ENCODE measurements at places on chromosomes 5 and 9.

GRCh38 chr5:82704381-82704780 lies 372.8 kb downstream of the TMEM167A start:
- DNase-seq: no peak

DNA sequence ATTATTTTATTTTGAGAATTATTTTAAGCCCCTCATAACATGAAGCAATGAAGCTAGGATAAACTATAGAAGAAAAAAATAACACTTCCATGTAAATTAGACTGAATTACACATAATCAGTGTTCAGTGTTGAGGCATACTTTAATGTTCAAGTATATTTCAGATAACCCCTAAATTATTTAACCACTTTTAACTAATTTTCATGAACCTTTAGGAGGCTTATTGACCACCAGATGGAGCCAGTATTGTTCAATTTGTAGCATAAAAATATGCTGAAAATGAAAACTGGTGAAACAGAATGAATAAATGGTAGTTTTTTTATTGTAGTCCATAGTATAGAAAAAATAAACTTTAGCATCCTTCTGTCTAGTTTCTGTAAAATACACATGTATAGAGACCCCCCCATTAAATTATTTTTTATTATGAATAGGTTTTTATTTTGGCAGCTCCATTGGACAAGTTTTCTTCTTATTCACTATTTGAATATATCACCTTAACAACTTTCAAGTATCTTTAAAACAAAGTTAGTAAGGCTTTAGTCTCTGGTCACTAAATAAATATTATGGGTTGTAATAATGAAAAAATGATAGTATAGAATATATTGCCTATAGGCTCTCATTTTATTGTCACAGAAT lies 190.1 kb downstream of the CWC27 start:
- DNase-seq: no peak

- no peak for DNase-seq
These were observed 41.9 kb downstream of the LURAP1L start for GRCh38 chr9:12816656-12817101.

DNA sequence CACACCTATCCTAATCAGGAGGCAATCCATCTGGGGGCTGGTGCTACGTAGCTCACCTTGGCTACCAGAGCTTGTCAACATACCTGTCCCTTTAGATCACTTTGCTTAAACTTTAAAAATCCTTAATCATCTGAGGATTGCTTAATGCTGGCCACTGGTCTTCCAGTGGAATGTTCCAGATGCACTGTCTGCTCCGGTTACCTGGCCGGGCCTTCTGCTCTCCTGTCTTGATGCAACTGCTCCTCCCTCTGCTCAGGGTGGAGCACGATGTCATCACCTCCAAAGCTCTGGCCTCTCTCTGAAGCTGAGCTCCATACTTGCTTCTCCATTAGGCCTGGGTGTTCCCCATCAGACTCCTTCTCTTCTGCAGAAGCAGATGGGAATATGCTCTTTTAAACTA lies 106.5 kb upstream of the OTULINL start:
- DNase-seq: no peak

GRCh38 chr5:1514027-1514818 lies 9.5 kb downstream of the LPCAT1 start:
- DNase-seq: peak; percentile 5

GRCh38 chr5:180133060-180133459 lies 61.5 kb upstream of the RNF130 start:
- no peak for DNase-seq

DNA sequence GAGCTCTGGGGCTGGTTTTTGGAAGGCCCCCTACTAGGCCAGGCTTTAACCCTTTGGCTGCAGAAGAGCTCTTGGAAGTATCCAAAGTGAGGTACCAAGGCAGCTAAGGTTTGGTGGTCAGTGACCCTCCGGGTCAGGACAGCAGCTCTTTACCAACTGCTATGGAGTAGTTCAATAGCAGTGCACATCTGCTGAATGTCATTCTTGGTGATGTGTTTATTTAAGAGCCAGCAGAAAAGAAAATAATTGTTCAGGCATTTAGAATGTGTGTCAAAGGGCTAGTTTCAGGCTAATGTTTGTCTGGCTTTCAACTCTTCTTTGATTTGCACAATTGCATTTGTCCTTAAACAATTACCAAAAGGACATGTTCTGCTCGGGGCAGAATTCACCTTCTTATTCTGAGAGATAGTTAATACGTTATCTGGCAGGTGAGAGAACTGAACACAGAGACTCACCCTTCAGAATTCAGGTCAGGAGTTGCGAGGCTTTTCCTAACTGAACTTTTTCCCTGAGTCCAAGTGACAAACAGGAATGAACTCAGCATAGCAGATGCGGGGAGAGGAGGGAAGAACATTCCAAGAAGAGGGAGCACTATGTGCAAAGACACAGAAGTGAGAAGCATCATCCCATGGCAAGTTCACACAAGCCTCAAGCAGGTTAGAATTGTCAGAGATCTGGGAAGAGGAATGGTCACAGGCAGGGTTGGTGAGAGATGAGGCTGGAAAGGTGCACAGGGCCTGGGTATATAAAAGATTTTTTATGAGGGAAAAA lies 556.7 kb upstream of the TLE4 start:
- no peak for DNase-seq

DNA sequence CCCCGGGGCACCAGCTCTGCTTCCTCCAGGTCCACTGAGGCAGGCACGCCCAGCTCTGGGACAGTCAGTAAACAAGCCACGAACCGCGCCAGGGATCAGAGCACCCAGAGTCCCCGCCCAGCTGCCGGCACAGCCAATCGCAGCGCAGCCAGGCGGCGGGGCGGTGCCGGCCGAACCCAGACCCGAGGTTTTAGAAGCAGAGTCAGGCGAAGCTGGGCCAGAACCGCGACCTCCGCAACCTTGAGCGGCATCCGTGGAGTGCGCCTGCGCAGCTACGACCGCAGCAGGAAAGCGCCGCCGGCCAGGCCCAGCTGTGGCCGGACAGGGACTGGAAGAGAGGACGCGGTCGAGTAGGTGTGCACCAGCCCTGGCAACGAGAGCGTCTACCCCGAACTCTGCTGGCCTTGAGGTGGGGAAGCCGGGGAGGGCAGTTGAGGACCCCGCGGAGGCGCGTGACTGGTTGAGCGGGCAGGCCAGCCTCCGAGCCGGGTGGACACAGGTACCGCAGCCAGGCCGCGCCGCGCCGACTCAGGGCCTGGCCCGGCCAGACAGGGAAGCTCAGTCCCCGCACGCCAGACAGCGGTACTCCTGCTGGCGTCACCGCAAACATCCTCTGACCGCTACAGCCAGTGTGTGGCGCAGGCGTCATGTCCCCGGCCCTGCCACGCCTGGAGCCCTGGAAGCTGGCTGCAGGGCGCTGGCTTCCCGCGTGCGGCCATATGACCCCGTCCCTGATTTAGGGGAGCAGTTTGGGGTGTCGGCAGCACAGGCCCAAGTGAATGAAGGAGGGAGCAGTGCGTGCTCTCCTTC lies at the start of gene CTSL:
Gene CTSL, plus strand, starts transcription at position 220 of the 810 bp plus-strand sequence. CDS start 1,485 bp downstream, outside the sequence.
- DNase-seq: peak; percentile 64

- DNase-seq: no peak
These were observed 26.9 kb upstream of the ITGA1 start for GRCh38 chr5:52760695-52761366.

DNA sequence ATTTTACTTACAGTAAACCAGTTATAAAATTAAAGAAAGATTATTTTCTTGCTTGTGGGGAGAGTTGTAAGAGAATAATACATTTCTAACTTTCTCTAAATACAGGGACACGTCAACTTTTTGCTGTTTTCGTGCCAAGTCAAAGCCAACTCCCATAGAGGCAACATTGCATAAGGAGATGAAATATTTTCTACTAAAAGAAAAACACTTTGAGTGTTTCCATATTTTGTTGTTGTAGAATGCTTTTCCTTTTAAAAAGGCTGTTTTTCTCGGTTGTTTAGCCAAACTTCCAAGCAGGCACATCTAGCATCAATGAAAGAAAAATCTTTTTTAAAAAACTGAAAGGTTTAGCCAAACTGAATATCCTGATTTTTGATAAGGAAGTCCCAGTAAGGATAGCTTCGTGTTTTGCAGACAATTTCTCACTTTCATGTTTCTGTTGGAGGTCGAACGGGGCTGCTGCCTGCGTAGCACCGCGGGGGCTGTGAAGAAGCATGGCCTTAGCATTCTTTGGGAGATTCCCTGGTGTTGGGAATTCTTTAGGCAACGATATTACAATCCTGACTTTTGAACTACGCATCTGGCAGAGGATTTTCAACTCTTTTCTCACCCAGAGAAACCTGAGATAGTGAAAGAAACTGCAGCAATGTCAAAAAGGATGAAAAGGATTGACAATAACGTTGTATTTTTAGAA lies 108.1 kb upstream of the FBXL7 start:
- DNase-seq: no peak

DNA sequence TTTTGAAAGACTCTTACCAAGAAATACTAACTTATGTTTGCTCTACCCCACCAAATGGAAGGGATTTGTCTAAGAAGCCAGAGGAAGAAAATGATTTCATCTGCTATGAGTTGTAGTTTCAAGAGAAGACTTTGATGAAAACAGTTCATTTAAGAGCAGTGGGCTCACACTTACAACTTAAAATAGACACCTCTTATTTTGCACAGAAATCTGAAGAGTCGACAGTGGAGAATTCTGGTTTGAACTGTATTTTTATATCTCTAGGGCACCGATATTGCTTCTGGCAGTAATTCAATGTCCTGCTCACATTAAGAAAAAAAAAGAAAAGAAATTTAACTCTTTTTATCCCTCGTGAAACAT lies 1.9 kb upstream of the DAB2 start:
- no peak for DNase-seq

- DNase-seq: no peak
These were observed 2.4 kb upstream of the BTF3 start for GRCh38 chr5:73495772-73496335.

- no peak for DNase-seq
These were observed 200.4 kb downstream of the FOXD4L6 start for GRCh38 chr9:40927851-40928802.

- no peak for DNase-seq
These were observed 44.7 kb downstream of the TRIP13 start for GRCh38 chr5:937151-937924.

- no peak for DNase-seq
These were observed 72.6 kb upstream of the DMRTA1 start for GRCh38 chr9:22374051-22374450.

DNA sequence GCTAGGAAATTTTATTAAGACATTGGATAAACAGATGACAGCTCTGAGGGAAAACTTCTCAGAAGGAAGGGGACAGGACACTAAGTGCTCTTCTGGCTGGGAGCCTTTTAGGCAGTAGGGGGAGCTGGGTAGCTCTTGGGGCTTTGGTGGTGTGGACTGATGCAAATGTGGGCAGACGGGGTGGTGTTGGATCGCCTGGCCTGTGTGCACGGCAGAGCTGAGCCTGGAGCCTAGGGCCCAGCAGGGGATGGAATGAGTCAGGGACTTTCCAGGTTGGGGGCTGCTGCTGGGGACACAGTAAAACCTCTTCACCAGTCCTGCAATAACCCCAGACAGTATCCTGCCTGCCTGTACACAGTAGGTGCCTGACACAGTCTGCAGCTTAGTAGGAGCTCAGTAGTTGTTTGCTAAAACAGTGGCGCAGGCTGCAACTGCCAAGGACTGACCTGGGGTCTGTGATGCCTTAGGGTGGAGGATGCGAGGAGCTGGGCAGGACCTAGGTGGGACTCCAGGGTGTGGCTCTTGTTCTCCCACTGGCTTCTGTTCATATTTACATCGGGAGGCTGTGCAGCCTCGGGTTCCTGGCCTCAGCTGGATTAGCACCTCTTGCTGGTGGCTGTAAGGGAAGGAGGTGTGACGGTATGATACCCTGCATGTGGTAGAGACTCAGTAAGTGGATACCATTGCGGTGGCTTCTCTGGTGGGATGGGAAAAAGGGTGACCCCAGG lies 83.8 kb downstream of the DAB2IP start:
- no peak for DNase-seq

- no peak for DNase-seq
These were observed 198.0 kb downstream of the GAS1 start for GRCh38 chr9:86749161-86749893.

GRCh38 chr5:11181940-11182339 lies 420.9 kb upstream of the DAP start:
- DNase-seq: no peak

GRCh38 chr5:114185274-114185673 lies 176.6 kb upstream of the KCNN2 start:
- DNase-seq: no peak

- no peak for DNase-seq
These were observed 148.7 kb upstream of the ERCC6L2 start for GRCh38 chr9:95726756-95727155.

- no peak for DNase-seq
These were observed 191.0 kb downstream of the ESM1 start for GRCh38 chr5:54794135-54794975.

DNA sequence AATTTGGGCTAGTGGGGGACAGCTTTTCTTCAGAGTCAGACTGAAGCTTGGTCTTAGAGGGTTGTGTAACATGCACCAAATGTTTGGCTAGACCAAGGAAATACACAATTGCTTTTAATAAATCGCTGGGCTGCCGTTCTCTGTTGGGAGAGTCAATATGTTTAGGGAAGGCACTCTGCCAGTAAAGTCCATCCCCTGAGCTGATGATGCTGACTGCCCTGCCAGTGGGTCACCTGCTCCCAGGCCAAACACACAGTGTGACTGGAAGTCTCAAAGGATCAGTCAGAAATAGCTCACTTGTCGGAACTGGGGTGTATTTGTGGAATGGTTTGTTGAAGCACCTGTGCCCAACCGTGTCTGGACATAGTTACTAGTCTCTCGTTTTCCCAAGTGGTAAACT lies 17.9 kb upstream of the ZNF474 start:
- DNase-seq: no peak

All from activated CD4-positive, alpha-beta T cell treated with anti-CD3 and anti-CD28 coated beads for 1 hour (primary cell).